ENCODE measurements at places on chromosomes 16 and 17. TPM values are rescaled to one million over a fixed set of nuclear protein-coding genes. Genes with fewer than 3 reads are reported as not detected.

ABCA9 gene
- 29.5 TPM for polyA plus RNA-seq

VASN gene
- polyA plus RNA-seq, result 10.7 TPM

KRT28 gene
- not detected for polyA plus RNA-seq

WNK4 gene
- polyA plus RNA-seq, result 0.05 TPM

IRX3 gene
- 7.3 TPM for polyA plus RNA-seq

CACNA1H gene
- 7.5 TPM for polyA plus RNA-seq

SLC25A10 gene
- 18.6 TPM for polyA plus RNA-seq

SPN gene
- polyA plus RNA-seq, result 2.6 TPM

LGALS3BP gene
- polyA plus RNA-seq, result 397 TPM

EXOC7 gene
- 40.4 TPM for polyA plus RNA-seq

JUP gene
- 145 TPM for polyA plus RNA-seq

ALOX15 gene
- 0.05 TPM for polyA plus RNA-seq

AHSP gene
- polyA plus RNA-seq, result not detected

CSH2 gene
- not detected for polyA plus RNA-seq

KRT36 gene
- not detected for polyA plus RNA-seq

RASL10B gene
- 37.2 TPM for polyA plus RNA-seq

CACNA1G gene
- polyA plus RNA-seq, result 4.3 TPM

KRT24 gene
- 0.16 TPM for polyA plus RNA-seq

LITAFD gene
- not detected for polyA plus RNA-seq

HOXB9 gene
- polyA plus RNA-seq, result 0.02 TPM

TNP2 gene
- not detected for polyA plus RNA-seq

CRYM gene
- polyA plus RNA-seq, result 108 TPM

ZNF646 gene
- polyA plus RNA-seq, result 6.4 TPM

PRKCB gene
- polyA plus RNA-seq, result 0.41 TPM

DBNDD1 gene
- polyA plus RNA-seq, result 2.3 TPM

C1QTNF1 gene
- 286 TPM for polyA plus RNA-seq

GOSR1 gene
- polyA plus RNA-seq, result 12.9 TPM

TNK1 gene
- polyA plus RNA-seq, result 1.7 TPM

WSCD1 gene
- 2.6 TPM for polyA plus RNA-seq

MYLK3 gene
- 143 TPM for polyA plus RNA-seq

C16orf74 gene
- polyA plus RNA-seq, result 1.8 TPM

PTX4 gene
- 0.09 TPM for polyA plus RNA-seq

HYDIN gene
- 0.57 TPM for polyA plus RNA-seq

KRT20 gene
- polyA plus RNA-seq, result 0.14 TPM

PCGF2 gene
- 34.3 TPM for polyA plus RNA-seq

Data from right cardiac atrium (tissue), 5 donors.